ENCODE measurements at places on chromosomes 11 and 22.
A peak's percentile ranks its signal among the peaks of the same experiment; 100 is the strongest.

DNA sequence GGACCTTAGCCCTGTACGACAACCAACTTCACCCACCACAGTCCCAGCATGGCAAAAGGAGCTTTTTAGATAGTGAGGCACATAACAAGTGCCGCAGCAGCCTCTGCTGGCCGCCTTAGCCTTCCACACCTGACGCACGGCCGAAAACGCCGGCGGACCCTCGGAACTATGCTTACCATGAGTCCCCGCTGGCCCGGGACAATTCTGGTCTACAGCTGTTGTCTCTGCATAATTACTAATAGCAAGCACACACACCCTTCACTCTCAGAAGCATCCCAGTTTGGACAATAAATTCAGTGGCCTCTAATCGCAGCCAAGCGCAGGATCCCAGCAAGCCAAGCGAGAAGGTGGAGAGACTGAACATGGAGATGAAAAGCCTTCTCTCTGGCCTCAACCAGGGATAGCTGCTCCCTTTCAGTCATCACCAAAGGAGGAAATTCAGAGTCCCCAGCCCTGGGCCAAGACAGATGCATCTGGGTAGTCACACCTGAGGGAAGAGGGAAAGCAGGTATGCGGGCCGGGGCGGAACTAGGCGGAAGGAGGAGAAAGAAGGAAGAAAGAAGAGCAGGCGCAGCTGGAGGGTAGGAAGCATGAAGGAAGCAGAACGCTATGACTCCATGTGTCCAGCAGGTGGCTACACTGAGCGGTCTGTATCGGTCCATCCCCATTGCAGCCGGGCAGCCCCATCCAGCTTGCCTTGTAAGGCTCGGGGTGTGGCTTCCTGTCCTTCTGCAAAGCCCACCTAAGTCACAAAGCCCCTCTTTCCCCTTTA is 40.3 kb downstream of the BUD13 start:
- DNase-seq, result peak; percentile 10

DNA sequence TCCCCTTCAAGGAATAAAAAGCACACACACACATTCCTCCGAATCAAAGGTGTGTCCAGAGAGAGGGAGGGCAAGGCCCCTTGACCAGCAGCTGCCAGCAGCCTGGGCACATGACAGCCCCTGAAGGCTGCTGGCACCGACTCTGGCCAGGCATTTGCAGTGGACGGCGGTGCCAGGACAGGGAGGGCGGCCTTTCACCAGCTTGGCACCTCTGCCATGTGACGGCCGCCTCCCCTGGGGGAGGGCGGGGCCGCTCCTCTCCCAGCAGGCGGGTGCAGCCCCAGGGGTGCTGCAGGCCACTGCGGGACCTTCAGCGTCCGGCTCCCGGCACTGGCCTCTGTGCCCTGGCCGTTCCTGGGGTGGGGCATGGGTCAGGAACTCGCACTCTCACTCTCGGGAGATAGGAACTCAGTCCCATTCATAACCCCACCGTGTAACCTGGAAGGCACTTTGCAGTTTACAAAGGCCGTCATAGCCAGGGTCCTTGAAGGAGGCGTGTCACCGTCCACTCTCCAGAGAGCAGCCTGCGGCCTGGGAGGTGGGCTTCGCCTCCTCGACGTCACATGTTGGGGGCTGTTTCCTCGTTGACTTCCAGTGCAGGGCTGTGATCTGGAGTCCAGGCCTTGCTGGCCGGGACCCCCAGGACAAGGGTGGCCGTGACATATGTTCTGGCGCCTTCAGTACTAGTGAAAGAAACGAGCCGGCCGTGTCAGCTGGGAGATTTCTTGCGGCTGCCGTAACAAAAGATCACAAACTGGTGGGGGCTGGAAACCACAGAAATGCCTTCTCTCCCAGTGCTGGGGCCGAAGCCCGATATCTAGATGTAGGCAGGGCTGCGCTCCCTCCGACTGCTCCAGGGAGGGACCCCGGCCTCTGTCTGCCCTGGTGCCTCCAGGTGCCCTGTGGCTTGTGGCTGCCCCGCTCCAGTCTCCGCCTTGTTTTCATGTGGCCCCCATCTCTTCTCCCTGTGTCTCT is 39.9 kb upstream of the SMIM38 start:
- no peak for DNase-seq

- no peak for DNase-seq
Observed at GRCh38 chr11:118914987-118915386, 10.7 kb downstream of the BCL9L start.

DNA sequence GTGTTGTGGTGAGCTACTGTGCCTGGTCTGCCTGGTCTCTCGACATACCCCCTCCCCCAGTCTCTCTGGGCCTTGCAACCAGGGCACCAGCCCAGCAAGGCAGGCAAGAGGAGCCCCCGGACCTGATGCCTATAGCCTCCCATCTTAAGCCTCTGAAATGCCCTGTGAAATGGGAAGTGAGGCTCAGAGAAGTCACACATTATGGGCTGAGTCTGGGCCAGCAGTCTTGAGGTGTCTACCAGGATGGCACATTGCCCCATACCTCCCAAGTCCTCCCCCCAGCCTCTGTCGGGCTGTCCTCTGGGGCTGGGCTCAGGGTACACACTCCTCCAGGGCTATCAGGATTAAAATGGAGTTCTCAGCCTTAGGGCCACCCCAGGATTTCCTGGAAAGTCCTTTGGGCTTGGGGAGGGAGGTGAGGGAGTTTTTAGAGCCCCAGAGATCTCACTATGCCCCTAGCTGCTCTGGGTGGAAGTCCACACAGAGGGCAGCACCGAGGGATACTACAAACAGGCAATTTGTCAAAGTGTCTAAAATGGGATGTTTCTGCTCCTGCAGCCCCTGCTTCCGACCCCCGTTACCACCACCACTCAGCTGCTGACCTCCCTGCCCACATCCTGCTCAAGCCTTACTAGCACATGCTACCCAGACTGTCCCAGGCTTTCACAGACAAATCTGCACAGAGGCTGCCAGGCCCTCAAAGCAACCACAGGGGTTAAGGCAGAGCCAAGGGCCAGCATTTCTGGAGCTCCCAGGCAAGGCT is 3.1 kb upstream of the SH3BP1 start:
- DNase-seq, result no peak

GRCh38 chr11:33737362-33737821 is 1.2 kb upstream of the CD59 start:
- no peak for DNase-seq
